ENCODE measurements at places on chromosomes 5 and 9.

DNA sequence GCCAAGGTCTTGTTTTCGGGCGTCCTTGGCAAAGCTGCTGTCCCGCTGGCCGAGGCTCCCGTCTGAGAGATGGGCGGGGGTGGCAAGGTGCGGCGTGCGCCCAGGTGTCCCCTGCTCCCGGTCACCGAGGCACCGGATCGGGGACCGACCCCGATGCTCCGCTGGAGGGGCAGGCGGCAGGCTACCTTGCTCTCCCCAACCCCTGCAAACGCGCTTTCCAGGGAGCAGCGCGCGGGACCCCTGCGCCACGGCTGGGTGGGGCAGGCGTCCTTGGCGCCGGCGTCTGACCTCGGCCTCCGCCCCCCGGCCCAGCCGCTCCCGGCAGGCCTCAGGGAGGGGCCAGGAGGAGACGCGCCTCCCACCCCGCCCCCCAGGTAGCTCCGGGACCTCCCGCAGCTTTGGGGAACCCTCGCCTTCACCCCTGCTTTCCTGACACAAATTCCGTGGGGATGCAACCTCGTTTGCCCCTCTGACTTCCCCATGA, 551 bp downstream of the N4BP3 start:
- no peak for DNase-seq

DNA sequence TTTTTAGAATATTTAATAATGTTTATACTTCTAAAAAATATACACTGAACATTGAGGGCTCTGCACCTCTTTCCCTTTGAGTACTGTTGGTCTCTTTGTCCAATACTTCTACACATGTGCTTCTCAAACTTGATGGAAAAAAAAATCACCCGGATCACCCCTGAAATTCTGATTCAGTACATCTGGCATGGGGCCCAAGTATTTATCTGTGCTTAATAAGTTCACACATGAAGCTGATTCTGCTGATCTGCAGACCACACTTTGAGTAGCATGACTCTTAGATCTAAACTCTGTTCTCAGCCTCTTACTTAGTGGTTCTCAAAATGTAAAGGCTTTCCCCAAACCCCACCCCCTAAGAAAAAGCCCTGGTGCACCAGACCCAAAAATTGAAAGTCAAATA, 12.0 kb downstream of the RUSC2 start:
- DNase-seq, result no peak

GRCh38 chr5:148763996-148764395, 62.4 kb upstream of the ADRB2 start:
- DNase-seq, result no peak

DNA sequence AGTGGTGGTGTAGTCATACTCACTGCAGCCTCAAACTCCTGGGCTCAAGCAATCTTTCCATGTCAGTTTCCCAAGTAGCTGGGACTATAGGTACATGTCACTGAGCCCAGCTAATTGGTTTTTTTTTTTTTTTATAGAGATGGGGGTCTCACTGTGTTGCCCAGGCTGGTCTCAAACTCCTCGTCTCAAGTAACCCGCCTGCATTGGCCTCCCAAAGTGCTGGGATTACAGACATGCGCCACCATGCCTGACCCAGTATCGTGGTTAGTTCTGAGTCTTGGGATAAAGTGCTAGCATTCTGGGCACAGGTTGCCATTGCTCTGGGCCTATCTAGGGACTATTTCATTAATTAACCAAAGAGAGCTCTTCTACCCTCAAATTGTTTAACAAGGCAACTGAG, 108.3 kb downstream of the PLPP1 start:
- DNase-seq, result no peak

DNA sequence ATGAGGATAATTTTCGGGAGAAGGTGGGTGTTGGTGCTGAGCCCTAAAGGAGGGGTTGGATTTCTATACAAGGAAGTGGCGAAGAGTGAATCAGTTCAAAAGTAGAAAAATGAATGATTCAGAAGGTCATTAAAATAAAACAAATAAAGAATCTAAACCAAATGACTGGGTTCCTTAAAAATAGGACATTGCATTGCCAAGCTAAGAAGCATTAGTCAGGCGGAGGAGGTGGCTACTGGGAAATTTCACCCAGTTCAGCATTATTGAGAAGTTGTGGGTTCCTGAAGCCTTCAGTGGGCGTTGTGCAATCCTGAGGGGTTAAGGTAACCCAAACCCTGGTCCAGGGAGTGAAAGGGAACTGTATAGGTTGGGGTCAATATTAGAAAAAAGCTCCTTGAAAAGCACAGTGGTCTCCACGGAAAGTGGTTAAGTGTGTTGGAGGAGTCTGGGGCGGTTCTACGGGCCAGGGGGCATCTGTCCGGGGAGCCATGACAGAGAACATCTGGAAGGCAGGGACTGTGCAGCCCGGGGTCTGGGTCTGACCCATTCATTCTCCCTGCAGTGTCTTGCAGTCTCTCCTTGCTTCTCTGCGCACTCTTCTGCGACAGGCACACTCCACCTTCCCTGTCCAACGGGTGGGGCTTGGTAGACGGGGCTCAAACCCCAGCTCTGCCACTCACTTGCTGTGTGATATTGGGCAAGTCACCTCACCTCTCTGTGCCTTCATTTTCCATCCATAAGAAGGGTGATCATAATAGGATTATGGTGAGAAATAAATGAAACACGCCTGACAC, 27.6 kb upstream of the DUSP1 start:
- no peak for DNase-seq

DNA sequence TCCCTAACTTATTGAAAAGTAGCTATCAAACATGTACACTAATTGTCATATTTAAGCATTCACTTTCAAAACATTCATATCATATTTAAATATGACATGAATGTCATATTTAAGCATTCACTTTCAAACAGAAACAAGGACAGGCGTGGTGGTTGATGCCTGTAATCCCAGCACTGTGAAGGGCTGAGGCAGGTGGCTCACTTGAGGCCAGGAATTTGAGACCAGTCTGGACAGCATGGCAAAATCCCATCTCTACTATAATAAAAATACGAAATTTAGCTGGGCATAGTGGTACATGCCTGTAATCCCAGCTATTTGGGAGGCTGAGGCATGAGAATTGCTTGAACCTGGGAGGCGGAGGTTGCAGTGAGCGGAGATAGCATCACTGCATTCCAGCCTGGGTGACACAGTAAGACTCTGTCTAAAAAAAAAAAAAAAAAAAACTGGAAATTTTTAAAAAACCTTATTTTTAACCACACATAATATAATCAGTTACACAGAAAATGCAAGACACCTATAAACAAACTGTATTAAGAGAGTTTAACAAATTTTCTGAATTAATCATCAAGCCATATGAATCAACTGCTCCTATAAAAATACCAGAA, 88.1 kb downstream of the LPAR1 start:
- DNase-seq, result no peak

Data from NCI-H1417 treated with DMSO at 0.1 percent for 48 hours (cell line).